ENCODE measurements at places on chromosomes 2 and 18. TPM values are rescaled to one million over a fixed set of nuclear protein-coding genes. Genes with fewer than 3 reads are reported as not detected.

The DSG4 gene
- total RNA-seq: not detected

DNA sequence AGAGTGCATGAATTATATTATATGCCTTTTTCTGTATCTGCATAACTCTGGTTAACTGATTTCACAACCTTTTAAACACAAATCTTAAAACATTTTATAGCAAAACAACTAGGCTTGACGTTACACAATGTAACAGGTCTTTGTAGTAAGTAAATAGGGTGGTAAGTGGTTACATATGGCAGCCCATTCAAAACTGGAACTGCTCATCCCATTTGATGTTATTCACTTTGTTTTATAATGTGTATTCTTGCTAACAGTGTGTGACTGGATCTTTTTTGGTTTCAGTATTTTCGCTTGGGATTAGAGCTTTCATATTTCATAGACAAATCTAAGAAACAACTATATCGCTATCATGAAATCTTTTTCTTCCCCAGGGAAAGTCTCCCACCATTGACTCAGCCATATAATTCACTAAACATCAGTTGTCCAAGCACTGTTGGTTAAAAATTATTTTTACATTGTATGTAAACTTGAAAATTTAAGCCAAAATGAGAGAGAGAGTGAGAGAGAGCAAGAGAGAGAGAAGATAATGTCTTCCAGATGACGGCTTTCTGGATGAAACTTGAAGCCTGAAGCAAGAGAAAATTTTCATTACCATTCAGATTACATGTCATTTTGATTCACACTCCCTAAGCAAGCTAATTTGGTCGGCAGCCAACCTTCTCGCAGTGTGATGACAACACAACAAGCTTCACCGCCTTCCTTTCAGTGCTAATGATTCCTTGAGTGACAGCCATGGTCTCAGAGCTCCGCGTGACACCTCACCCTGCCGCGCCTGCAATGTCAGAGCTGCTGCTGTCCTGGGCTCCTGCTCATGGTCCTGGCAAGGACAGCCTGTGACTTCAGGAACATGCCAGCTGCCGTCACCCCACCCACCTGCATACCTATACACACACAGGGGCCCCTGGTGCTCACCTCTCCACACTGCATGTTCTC is 946.9 kb upstream of the SOX11 start:
- H3K4me1 ChIP-seq: no peaks in the 10 kb centered on the region
- no peaks in the 10 kb centered on the region for H3K36me3 ChIP-seq
- H3K27ac ChIP-seq: no peak overlapping the region
- DNase-seq: no peak
- H3K27me3 ChIP-seq: no peaks in the 10 kb centered on the region

The GGCX gene
- total RNA-seq: 14.1 TPM

- no peaks in the 10 kb centered on the region for H3K27me3 ChIP-seq
- peak; percentile 6 for DNase-seq
- peaks cover 5% of the 10 kb centered on the region for H3K4me1 ChIP-seq
- H3K4me3 ChIP-seq: no peak overlapping the region
Observed at GRCh38 chr2:42979416-42979869, 187.1 kb upstream of the HAAO start.

GRCh38 chr2:224948859-224949258 is 93.4 kb downstream of the DOCK10 start:
- H3K27ac ChIP-seq: no peak overlapping the region
- H3K27me3 ChIP-seq: no peaks in the 10 kb centered on the region
- DNase-seq: no peak
- H3K4me1 ChIP-seq: no peaks in the 10 kb centered on the region

- H3K4me3 ChIP-seq: no peak overlapping the region
- no peaks in the 10 kb centered on the region for H3K4me1 ChIP-seq
- DNase-seq: no peak
- no peaks in the 10 kb centered on the region for H3K36me3 ChIP-seq
- no peak overlapping the region for H3K27ac ChIP-seq
Observed at GRCh38 chr2:5195636-5196035, 496.5 kb upstream of the SOX11 start.

- DNase-seq: no peak
- H3K4me3 ChIP-seq: peak overlapping the region; percentile 9
- H3K27ac ChIP-seq: peak overlapping the region; percentile 47
Observed at GRCh38 chr18:54946149-54946581, 13.1 kb downstream of the CCDC68 start.

The RTP5 gene
- 0.15 TPM for total RNA-seq

- no peak overlapping the region for H3K27ac ChIP-seq
- H3K27me3 ChIP-seq: no peaks in the 10 kb centered on the region
- no peaks in the 10 kb centered on the region for H3K4me1 ChIP-seq
Observed at GRCh38 chr2:11875481-11875880, 129.0 kb downstream of the LPIN1 start.

- H3K4me1 ChIP-seq: no peaks in the 10 kb centered on the region
- no peak overlapping the region for H3K4me3 ChIP-seq
- no peaks in the 10 kb centered on the region for H3K27me3 ChIP-seq
- no peak overlapping the region for H3K27ac ChIP-seq
- no peak for DNase-seq
Observed at GRCh38 chr18:55189972-55190371, 230.7 kb upstream of the CCDC68 start.

GRCh38 chr2:222239945-222240675 is 58.7 kb downstream of the PAX3 start:
- no peak overlapping the region for H3K4me3 ChIP-seq
- no peak for DNase-seq
- no peaks in the 10 kb centered on the region for H3K36me3 ChIP-seq

- H3K36me3 ChIP-seq: no peaks in the 10 kb centered on the region
- H3K4me1 ChIP-seq: peaks cover 7% of the 10 kb centered on the region
- H3K27me3 ChIP-seq: no peaks in the 10 kb centered on the region
- H3K27ac ChIP-seq: no peak overlapping the region
- DNase-seq: no peak
Observed at GRCh38 chr2:112642966-112643365, 2.8 kb upstream of the SLC20A1 start.

GRCh38 chr18:54392543-54393023 is 34.9 kb downstream of the C18orf54 start:
- H3K27ac ChIP-seq: no peak overlapping the region
- DNase-seq: no peak
- H3K4me3 ChIP-seq: no peak overlapping the region
- H3K36me3 ChIP-seq: no peaks in the 10 kb centered on the region

The IL36G gene
- total RNA-seq: not detected

DNA sequence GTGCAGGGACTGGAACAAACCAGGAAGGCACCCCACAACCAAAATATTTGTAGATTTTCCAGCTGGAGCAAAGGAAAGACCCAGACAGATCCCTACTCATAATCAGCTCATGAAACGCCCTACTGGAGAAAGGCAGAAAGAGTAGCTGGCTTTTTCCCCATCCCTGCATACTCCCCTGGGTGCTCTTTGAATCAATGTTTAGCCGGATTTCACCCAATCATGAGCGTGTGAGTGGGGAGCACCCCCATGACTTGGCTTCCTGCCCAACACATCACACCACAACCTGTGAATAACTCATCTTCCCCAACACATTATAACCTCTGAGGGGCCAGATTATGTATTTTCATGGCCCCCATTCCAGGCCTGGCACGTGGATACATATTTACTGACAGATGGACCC is 35.1 kb upstream of the SLC14A1 start:
- no peak overlapping the region for H3K27ac ChIP-seq
- H3K4me3 ChIP-seq: no peak overlapping the region
- no peaks in the 10 kb centered on the region for H3K36me3 ChIP-seq
- no peak for DNase-seq

GRCh38 chr18:49875783-49876182 is 62.5 kb upstream of the ACAA2 start:
- no peaks in the 10 kb centered on the region for H3K4me1 ChIP-seq
- no peak overlapping the region for H3K27ac ChIP-seq
- no peak for DNase-seq
- H3K27me3 ChIP-seq: no peaks in the 10 kb centered on the region
- no peaks in the 10 kb centered on the region for H3K36me3 ChIP-seq

GRCh38 chr2:108629417-108629816 is 89.9 kb upstream of the RANBP2 start:
- H3K4me1 ChIP-seq: peaks cover 13% of the 10 kb centered on the region
- no peaks in the 10 kb centered on the region for H3K36me3 ChIP-seq
- no peak overlapping the region for H3K27ac ChIP-seq
- H3K4me3 ChIP-seq: no peak overlapping the region
- DNase-seq: no peak
- no peaks in the 10 kb centered on the region for H3K27me3 ChIP-seq

The PLEK gene
- total RNA-seq: 7.5 TPM

DNA sequence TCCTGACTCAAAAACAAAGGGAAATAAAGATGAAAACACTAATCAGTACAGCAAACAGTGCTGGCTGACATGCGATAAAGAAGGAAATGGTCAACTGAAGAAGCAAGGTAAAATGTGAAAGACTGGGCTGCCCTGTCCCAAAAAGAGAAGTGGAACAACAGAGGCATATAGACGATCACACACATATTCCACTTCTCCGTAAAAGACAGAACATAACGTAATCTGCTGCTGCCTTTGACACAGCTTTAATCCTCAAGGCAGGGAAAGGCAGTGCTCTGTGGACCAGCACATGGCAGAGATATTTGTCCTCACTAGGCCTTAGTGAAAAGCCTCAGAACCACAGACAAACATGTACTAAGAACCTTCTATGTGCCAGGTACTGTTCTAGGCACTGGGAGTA is 24.3 kb upstream of the REL start:
- H3K27ac ChIP-seq: no peak overlapping the region
- no peaks in the 10 kb centered on the region for H3K36me3 ChIP-seq
- no peaks in the 10 kb centered on the region for H3K27me3 ChIP-seq
- H3K4me1 ChIP-seq: no peaks in the 10 kb centered on the region
- DNase-seq: no peak

The TMEM17 gene
- total RNA-seq: not detected

GRCh38 chr18:44651478-44651877 is 29.2 kb upstream of the SETBP1 start:
- H3K27me3 ChIP-seq: no peaks in the 10 kb centered on the region
- no peaks in the 10 kb centered on the region for H3K36me3 ChIP-seq
- peak; percentile 23 for DNase-seq
- no peaks in the 10 kb centered on the region for H3K4me1 ChIP-seq
- no peak overlapping the region for H3K4me3 ChIP-seq

DNA sequence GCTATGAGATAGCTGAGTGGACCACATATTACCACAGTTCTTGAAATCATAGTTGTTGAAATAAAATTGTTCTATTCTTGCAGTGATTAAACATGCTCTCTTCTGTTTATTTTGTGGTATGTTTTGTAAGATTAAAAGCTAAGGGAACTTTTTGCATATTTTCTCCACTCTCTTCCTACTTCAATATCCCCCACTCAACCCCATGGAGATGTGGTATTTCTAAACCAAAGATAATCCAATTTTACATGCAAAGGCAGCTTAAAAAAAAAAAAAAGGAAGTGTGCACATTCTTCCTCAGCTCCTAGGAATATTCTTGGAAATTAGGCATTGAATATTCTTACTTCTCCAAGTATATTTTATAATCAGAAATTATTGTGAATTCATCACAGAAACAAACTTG is 15.0 kb upstream of the PAX3 start:
- H3K27ac ChIP-seq: no peak overlapping the region
- H3K36me3 ChIP-seq: no peaks in the 10 kb centered on the region
- peaks cover 48% of the 10 kb centered on the region for H3K27me3 ChIP-seq
- H3K4me3 ChIP-seq: no peak overlapping the region

The ERMN gene
- total RNA-seq: not detected

GRCh38 chr2:201664334-201664733 is 21.0 kb upstream of the TMEM237 start:
- no peaks in the 10 kb centered on the region for H3K27me3 ChIP-seq
- H3K4me1 ChIP-seq: no peaks in the 10 kb centered on the region
- H3K36me3 ChIP-seq: no peaks in the 10 kb centered on the region
- H3K4me3 ChIP-seq: no peak overlapping the region

- no peaks in the 10 kb centered on the region for H3K27me3 ChIP-seq
- H3K27ac ChIP-seq: peak overlapping the region; percentile 79
- DNase-seq: no peak
- peaks cover 21% of the 10 kb centered on the region for H3K4me1 ChIP-seq
Observed at GRCh38 chr2:240965905-240966456, 32.4 kb upstream of the SNED1 start.

The TFPI gene
- total RNA-seq: 135 TPM

DNA sequence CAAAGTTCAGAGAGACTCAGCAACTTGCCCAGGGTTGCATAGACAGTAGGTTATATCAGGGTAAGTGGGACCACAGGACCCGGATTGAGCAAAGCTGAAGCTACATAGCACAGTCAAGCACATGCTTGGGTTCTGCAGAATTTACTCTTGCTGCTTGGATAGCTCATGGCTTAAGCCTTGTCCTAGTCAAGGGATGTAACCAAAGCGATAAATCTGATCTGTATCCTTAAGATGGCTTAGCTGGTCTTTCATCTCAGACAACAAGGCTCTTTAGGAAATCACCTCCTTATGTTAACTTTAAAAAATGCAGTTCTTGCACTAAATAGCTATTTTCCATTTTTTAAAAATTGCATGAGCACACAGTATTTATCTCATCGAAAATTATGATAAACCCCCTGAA is 158.5 kb downstream of the LPIN1 start:
- no peaks in the 10 kb centered on the region for H3K36me3 ChIP-seq
- H3K4me3 ChIP-seq: no peak overlapping the region
- no peaks in the 10 kb centered on the region for H3K4me1 ChIP-seq
- no peak overlapping the region for H3K27ac ChIP-seq

DNA sequence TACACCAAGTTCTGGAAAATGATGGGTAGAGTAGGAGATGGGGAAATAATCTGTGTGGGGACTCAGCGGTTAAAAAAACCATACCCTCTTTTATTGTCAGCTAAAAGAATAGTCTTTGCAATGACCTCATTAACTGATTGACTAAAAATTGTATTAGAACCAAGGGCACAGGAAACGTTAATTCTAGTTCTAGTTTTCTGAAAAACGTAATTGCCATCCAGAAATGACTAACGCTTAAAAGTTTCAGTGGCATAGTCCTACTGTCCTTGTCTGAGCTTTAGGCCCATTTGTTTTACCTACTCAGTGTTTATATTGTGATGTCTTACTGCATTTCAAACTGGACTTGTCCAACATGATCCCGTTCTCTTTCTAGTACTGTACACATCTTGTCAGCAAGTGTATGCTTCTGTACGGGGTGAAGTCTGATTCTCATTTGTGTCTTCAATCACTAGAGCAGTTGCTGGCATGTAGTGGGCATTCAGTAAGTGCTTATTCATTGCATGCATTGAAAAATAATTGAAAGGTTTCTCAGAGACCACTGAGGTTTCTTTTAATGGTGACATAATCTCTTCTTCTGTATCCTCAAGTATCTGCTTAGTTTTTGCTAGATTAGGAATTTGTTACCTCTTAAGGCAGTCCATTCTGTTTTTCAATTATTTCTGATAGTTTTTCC is 81.5 kb downstream of the ZNF407 start:
- no peak for DNase-seq
- H3K4me1 ChIP-seq: no peaks in the 10 kb centered on the region
- no peak overlapping the region for H3K27ac ChIP-seq
- no peaks in the 10 kb centered on the region for H3K27me3 ChIP-seq

GRCh38 chr2:113211226-113212105 is 37.7 kb downstream of the PSD4 start:
- no peaks in the 10 kb centered on the region for H3K27me3 ChIP-seq
- peak; percentile 48 for DNase-seq
- no peaks in the 10 kb centered on the region for H3K4me1 ChIP-seq
- H3K4me3 ChIP-seq: no peak overlapping the region
- no peaks in the 10 kb centered on the region for H3K36me3 ChIP-seq
- H3K27ac ChIP-seq: peak overlapping the region; percentile 75

The CGREF1 gene
- 22.9 TPM for total RNA-seq

The ATP6V1C2 gene
- total RNA-seq: not detected

The KLHL30 gene
- total RNA-seq: 3.3 TPM
